Immature natural killer cell (primary cell): ENCODE measurements at places on chromosomes 3 and 15.

GRCh38 chr3:28949580-28949979 is 331.3 kb upstream of the RBMS3 start:
- DNase-seq: no peak

- DNase-seq: no peak
Observed at GRCh38 chr3:184255291-184256039, 5.9 kb downstream of the CAMK2N2 start.

DNA sequence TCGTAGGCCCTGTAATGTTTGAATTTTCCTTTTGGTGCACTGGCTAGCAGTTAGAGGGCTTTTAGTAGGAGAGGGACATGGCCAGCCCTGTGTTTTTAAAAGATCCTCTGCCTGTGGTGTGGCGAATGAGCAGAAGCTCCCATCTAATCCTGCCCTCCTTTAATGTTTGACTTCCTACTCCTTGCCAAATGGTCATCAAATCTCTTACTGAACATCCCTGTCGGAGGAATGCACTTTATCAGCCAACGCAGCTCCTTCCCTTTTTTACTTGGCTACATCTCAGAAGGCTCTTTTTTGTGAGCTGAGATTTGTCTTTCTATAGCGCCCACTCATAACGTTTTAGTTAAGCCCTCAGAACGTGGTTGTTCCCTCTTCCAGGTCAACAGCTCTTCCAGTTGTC is 44.8 kb downstream of the MAP2K5 start:
- DNase-seq: no peak

DNA sequence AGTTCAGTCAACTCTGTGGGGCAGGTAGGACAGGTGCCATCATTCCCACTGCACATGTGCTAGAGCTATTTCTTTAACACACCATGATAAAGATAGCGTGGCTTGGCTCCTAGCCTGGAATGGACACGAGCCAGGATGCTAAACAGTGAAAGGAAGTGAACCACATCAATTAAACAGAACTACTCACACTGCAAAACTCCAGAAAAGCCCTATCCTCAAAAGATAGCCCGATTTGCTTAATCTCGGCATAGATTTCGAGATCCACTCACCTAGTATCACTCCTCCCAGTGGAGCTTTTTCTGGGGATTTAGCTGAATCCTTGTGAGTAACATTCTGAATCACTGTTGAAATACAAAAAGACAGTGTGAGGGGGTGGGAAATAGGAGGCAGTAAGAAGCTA is 118.0 kb downstream of the ABI3BP start:
- no peak for DNase-seq

DNA sequence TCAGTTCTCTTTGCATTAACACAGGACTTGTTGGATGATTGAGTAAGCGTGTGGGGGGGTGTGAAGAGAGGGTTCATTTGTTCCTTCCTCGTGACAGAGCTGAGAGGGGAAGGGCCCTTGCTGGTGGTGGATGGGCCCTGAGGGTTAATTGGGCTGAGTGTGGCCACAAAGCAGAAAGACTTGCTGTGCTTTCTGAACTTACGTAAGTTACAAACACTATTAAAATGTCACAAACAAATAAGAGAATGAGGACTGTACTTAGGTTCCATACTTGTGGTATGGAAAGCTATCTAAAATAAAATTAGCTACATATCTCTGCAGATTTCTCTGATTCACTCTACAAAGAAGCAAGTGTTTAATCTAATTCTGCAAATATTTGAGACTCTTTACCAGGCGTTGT is 231.3 kb downstream of the LPP start:
- DNase-seq: no peak

DNA sequence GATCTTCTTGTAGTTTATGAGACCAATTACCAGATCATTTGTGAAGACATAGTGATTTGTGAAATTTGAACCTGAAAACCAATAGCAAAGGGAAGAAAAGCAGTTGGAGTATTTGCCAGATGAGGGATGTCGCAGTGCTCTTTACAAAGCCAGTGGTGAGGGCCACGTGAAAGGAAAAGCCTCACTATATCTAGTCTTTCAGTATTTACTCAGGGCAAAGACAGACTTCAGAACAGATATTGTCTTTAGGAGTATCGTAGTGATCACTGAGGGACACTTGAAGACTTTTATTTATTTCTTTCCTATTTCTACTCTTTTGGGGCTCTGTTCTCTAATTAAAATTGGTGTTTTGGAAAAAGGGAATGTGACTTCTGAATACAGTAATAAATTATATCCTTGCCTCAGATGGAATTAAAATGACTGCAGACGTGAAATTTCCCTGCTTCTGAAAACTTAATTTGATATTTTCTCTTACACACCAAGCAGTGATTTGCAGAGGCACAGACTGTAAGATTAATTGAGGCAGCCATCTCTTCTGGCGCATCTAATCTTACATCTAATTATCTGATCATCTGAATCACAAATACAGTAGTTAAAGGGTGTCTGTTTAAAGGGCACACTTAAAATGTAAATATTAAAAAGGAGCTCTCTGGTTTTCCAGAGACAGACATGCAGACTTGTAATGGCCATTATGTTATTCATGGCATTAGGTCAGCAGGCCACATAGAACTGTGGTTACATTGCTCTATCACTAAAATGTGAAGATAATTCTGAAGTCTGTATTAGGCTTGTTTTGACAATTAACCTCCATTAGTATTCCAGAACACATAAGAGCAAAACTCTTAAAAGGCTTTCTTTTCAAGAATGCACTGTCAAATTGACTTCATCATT is 193.0 kb upstream of the GOLIM4 start:
- DNase-seq: no peak

- DNase-seq: no peak
Observed at GRCh38 chr15:87660251-87661129, 596.0 kb downstream of the NTRK3 start.

GRCh38 chr15:29109762-29110161 is 159.9 kb downstream of the NSMCE3 start:
- DNase-seq: no peak

GRCh38 chr3:101119535-101119934 is 126.3 kb upstream of the ABI3BP start:
- DNase-seq: no peak

DNA sequence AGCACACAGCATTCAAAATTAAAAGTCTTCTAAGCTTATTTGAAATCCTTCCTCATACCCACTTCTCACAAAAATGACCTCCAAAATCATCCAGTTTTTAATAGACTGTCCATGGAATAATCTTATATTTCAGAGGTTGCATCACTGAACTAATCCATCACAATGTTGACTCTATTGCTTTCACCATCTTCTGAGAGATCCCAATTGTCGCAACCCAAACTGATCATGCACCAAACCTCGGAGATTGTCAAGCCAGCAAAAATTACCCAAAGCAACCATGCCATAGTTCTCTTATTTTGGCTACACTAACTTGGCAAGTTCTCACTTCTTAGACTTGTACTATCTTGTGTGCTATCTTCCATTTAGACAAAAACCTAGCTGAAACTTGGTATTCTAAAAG is 75.5 kb downstream of the LRRFIP2 start:
- no peak for DNase-seq

- no peak for DNase-seq
Observed at GRCh38 chr3:184808021-184808420, 3.9 kb upstream of the VPS8 start.

DNA sequence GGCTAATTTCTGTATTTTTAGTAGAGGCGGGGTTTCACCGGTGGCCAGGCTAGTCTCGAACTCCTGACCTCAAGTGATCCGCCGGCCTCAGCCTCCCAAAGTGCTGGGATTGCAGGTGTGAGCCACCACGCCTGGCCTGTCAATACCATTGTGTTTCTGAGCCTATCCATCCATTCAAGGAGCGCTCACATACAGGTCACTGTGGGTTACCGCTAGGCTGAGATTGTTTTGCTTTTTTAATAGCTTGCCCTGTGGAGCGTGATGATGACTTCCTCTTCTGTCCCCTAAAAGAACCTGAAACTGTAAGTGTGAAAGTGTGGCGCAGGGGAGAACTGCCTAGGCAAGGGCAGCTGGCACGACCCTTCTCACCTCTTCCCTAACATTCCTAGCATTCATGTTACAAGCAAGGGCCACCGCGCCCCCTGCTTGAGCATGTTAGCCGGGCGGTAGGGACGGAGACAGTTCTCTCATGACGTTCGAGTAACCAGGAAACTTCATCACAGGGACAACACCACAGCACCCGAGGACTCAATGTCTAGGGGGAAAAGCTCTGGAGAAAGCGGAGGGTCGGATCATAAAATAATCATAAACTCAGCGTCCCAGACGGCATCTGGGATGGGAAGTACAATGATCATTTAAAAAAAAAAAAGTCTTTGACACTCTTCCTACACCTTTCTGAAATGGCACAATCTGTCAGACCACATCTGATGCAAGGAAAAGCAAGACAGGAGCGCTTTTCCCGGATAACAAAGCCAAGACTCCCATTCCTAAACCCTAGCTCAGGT is 790 bp downstream of the LAMP3 start:
- no peak for DNase-seq
